ENCODE measurements at places on chromosomes 6 and 20. TPM values are rescaled to one million over a fixed set of nuclear protein-coding genes. Genes with fewer than 3 reads are reported as not detected.

Gene TUBB2B
- 6.7 TPM for total RNA-seq

Gene TMEM217
- 12.4 TPM for total RNA-seq

Gene GRIK2
- total RNA-seq = 0.34 TPM

Gene TCP1
- total RNA-seq = 356 TPM
